ENCODE measurements at places on chromosomes 16 and 17.

- no peak for DNase-seq
These were observed 18.0 kb downstream of the SLC5A11 start for GRCh38 chr16:24863582-24864437.

DNA sequence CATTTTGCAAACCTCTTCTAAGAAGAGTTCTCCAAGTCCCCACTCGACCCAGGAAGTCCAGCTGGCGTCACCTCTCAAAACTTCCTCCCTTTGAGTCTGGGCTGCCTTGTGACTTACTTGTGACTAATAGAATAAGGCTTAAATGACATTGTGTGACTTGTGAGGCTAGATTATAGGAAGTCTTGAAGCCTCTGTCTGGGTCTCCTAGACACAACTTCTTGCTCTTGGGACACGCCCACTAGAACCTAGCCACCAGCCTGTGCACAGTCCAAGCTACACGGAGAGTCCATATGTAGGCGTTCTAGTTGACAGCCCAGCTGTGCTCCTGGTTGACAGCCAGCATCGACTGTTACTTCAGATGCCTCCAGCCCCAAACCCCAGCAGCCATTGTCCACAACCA lies 66.7 kb upstream of the TANC2 start:
- DNase-seq, result no peak

DNA sequence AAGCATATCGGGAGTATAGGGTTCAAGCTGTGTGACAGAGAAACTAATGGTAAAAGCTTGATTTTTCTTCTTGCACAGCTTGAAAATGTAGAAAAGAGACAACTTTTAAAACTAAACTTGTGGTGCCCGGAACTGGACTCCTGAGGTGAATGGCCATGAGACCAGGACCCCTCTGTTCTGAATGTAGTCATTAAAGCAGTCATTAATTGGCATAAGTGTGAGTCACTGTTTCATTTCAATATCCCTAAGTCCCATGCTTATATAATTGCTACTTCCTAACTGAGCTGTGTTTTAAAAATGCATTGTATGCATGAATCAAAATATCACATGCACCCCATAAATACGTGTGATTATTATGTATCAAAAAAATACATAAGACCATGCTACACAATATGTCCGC lies 463.1 kb upstream of the DYNLRB2 start:
- DNase-seq, result no peak

- DNase-seq, result no peak
These were observed 68.7 kb downstream of the TTC19 start for GRCh38 chr17:16068323-16068722.

DNA sequence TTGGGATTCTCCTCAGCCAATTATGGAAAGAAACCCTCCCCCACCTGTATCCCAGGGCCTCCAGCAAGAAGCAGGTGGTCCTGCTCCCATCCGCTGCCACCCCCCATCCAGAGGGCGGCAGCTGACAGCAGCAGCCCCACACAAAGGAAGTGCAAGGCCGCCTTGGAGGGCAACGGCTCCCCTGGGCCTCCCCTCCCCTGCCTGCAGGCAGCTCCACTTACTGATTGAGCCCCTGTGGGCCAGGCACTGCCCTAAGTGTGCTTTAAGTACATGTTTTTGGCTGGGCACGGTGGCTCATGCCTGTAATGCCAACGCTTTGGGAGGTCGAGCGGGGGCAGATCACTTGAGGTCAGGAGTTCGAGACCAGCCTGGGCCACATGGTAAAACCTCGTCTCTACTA lies 257.6 kb downstream of the PARN start:
- DNase-seq, result no peak

GRCh38 chr16:74626741-74627416 lies 20.0 kb upstream of the GLG1 start:
- DNase-seq, result no peak

DNA sequence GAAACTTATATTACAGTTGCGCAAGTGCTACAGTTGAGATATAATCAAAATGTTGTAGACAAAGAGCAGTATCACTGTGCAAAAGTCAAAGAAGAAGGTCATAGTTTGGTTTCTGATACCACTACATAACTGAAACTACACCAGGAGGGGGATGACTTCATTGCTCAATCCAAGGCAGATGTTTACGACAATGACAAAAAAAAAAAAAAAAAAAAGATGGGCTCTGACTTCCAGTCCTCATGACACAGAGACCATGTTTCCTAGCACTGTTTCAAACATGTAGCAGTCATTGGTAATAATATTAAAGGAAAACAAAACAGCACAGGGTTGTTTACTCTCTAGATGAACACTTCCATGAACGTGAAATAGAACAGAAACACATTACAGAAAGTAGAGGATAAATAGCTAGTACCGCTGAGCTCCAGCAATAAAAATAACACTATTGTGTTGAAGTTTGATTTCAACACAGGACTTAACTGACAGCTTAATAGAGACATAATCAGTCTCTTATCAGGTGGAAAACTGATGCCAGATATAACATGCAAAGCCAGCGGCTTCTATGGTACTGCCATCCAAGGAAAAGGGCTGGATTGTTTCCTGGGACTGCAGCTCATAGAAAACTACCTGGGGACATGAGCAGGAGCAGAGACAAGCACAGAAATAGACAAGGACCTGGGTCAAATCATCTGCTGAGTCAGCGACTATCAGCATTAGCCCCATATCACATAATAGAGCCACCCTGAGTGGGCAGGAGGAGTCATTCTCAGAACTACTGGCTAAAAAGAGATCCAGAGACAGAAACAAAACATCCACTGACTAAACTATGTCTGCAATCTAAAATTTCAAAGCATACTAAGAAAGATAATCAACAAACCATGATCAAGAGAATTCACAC lies 463.6 kb upstream of the SOX9 start:
- DNase-seq, result no peak

DNA sequence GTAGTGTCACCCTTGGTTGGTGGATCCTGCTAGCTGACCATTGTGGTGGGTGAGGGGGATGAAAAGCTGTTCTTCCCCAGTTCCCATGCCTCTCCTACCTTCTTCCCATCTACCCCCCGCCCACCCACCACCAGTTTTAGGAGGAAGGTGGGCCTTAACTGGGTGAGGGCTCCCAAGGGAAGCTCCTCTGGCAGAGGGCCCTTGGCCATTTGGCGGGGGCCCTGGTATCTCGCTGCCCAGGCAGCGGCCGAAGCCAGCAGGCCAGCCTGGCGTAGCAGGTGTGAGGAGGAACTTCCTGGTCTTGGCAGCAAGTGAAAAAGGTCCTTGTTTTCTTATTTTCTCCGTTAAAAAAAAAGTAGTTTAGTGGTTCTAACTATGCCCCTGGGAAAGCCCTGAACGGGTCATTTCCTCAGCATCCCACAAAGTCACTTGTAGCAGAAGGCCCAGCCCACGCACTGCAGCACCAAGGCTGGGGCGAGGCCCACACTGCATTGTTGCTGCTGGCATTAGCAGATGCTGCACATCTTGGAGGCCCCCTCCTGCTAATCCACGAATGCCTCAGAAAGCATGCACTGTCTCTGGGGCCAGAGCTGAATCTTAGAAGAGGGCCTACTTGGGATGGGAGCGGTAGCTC lies 72.5 kb downstream of the MPRIP start:
- peak; percentile 39 for DNase-seq

- DNase-seq, result no peak
These were observed 3.7 kb downstream of the SPATA2L start for GRCh38 chr16:89697616-89698331.

- no peak for DNase-seq
These were observed 6.7 kb upstream of the NUDT16L1 start for GRCh38 chr16:4686497-4687210.
